Activated CD4-positive, alpha-beta T cell treated with anti-CD3 and anti-CD28 coated beads, Interleukin-2, amount 10 ng/mL, durations not matched to agents 7 days and 5 days (primary cell): ENCODE measurements at places on chromosomes 13 and 19.

DNA sequence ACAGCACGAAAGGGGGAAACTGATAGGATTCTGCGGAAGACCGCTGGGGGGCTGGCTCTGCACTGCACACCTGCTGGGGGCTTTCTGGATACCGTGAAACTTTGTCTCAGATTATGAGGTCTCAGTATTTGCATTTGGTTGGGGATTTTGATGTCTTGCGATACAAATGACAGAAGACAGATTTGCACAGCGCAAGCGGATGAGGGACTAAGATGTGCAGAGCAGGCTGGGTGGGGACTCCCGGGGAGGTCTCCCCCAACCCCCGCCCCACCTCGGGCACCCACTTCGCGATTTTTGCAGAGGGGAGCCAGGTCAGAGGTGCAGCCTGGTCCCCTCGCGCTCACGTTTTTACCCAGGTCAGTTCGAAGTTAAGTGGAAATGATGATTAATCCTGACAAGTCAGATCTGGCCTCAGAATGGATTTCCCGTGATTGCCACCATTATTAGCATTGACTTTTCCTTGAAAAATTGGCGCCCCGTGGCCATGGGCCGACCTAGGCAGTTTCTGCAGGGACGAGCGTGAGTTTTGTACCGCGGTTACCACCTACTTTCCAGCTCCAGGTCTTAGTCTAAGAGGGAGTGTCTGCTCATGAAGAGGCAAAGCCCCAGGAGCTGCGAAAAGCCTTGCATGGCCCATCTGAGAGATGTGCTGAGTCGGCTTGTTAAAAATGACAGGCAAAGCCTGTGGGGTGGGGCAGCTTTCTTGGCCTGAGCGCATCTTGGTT, 1.3 kb upstream of the GJB2 start:
- no peak for DNase-seq

- DNase-seq: no peak
Measured at GRCh38 chr13:60369242-60369641, 27.8 kb upstream of the TDRD3 start.

DNA sequence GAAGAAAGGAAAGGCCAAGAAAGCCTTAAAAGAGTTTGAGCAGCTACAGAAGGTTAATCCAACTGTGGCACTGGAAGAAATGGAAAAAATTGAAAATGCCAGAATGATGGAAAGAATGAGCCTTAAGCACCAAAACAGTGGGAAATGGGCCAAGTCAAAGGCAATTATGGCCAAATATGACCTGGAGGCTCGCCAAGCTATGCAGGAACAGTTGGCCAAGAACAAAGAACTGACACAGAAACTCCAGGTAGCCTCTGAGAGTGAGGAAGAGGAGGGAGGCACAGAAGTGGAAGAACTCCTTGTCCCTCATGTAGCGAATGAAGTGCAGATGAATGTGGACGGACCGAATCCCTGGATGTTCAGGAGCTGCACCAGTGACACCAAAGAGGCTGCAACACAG, 5.1 kb downstream of the UTP14C start:
- no peak for DNase-seq

DNA sequence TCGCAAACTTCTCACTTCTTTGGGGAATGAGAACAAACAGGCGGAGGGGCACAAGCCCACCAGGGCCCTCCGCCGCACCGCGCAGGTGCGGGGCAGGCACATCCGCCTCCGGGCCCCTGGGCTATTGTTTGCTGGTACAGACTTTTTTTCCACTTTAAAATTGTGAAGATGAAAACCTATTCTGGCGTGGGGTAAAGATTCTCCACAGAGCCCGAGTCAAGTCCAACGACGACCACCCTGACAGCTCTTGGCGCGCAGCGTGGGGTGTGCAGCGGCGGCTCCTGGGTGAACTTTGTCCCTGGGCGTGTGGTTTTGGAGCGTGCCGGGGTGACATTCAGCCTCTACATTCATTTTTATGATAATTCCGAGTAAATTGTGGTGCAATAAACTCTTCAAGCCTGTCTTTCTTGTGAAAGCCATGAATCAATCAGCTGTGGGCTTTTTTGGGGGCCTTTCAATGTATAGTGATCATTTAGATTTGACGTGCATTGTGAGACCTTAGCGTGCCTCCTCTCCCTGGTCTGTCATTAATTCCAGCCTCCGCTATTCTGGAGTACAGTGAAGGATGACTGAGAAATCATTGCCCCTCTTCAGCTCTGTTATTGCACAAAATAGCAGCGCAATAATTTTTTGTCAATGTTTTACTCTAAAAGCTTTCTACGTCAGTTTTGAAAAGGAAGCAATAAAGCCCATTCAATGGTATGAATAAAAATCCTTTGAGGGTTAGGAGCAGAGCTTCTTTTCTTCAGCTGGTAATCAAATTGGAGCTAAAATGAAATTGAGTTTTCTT, 90.0 kb downstream of the TEX29 start:
- no peak for DNase-seq

DNA sequence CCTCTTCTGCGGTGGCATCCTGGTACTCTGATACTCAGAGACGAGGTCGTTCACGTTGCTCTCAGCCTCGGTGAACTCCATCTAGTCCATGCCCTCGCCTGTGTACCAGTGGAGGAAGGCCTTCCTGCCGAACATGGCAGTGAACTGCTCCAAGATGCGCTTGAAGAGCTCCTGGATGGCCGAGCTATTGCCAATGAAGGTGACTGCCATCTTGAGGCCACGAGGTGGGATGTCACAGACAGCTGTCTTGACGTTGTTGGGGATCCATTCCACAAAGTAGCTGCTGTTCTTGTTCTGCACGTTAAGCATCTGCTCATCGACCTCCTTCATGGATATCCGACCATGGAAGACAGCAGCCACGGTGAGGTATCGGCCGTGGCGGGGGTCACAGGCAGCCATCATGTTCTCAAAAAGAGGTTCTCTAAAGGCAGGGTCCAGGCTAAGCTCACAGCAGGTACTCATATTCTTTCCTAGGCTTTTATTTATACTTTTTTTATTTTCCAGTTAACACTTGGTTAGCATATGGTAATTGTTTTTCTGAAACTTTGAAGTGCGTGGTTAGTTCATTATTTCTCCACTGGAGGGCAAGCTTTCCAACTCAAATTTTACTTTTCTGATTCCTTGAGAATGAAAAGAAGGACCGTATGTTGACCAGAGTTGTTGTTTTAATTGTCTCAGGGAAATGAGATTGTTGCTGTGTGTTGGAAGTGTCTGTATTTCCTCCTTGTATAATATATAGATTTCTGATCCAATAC, 72.4 kb upstream of the RGCC start:
- no peak for DNase-seq

DNA sequence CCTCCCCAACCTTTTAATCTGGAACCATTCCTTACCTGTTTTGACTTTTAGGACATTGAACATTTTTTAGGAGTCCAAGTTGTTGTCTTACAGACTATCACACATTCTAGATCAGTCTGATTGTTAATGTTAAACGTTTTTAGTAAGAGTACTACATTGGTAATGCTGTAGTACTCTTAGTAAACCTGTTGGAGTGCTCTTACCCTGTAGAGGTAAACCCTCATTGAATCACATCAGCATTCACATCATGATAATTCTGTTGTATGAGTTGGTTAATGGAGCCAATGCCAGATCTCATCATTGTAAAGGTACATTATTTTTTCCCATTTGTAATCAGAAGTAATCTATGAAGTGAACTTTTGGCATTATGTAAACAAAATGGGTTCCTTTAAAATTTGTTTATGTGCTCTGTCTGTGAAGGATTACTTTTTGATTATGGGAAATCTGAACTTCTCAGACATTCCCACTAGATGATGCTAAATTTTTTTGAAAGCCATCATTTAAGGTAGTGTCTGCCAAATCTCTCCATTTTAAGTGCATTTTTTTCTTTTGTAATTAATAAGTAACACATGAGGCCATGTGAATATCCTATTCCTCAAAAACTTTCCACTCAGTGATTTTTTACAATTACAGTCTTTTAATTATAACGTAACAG, 55.2 kb downstream of the VWA8 start:
- no peak for DNase-seq

DNA sequence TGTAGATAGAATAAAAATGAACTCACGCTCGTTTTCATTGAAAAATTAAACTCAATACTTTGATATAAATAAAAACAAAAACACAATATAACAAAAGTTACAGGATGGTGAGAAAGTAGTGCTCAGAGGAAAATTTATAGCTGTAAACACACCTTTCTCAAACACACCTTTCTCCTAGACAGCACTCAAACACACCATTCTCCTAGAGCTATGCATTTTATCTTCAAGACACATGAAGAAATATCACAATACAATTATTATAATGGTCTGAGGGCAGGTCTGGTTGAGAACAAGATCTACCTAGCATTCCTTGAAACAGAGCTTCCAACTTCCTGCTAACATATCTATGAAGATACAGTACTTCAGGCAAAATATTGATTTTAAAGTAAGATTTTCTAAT, 183.4 kb upstream of the NBEA start:
- DNase-seq: no peak

- DNase-seq: no peak
Measured at GRCh38 chr19:39811064-39811463, 22.9 kb downstream of the DYRK1B start.
